Osteoblast (primary cell): ENCODE measurements at places on chromosomes 1 and 21.

DNA sequence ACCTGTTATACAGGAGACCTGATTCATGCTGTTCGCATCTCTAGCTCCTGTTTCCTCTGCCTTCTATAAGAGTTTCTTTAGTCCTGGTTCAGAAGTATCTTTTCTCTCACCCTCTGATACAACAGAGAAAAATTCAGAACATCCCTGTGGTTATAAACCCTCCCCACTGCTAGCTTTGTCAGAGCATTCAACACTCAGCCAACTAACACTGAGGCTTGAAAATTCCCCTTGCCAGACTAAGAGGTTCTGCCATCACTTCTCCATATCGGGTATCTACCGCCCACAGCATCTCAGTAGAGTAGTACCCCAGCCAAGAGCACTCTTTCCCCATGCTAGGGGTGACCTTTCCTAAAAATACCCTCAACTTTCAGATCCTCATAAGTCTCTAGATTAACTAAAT is 19.6 kb upstream of the PIK3R3 start:
- DNase-seq: no peak

GRCh38 chr21:45148316-45148990 is 74.1 kb downstream of the ADARB1 start:
- DNase-seq: no peak

DNA sequence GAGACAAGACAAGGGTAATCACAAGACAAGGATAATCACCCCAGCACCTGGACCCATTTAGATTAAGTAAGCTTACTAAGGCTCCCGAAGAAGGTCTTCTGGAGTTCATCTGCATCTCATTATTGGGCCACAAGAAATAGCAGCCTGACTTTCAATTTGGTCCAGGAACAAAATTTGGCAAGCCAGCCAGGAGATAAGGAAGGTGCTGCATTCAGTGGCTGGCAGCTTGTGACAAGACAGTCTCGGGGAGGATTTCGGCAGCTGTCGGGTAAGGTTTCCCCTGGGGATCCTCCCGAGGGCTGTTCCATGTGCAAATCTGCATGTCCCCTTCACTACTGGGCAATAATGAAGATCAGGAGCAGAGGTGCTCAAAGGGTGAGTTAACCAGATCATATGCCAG is 195.2 kb downstream of the FCRL5 start:
- DNase-seq: no peak

DNA sequence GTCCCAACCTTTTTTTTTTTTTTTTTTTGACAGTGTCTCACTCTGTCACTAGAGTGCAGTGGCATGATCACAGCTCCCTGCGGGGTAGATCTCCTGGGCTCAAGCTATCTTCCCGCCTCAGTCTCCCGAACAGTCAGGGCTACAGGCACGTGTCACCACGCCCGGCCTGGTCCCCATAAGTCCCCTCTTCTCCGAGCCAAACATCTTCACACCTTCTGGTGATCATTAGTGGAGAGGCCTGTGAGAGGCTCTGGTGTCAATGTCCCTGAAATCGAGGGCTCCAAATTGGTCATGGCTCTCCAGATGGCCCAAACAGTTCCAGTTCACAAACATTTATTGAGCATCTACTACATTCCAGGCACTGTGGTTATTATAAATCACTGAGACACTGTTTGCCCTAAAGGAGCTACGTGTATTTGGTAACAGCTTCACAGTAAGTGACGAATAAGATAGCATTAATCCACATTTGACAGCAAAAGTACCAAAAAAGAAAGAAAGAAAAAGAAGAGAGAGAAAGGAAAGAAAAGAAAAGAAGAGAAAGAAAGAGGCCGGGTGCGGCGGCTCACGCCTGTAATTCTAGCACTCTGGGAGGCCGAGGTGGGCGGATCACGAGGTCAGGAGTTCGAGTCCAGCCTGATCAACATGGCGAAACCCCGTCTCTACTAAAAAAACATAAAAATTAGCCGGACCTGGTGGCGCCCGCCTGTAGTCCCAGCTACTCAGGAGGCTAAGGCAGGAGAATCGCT is 867 bp upstream of the TIMM17A start:
- no peak for DNase-seq

GRCh38 chr1:87333692-87334347 is 5.1 kb downstream of the LMO4 start:
- peak; percentile 27 for DNase-seq

GRCh38 chr1:181416268-181416860 is 67.0 kb upstream of the CACNA1E start:
- no peak for DNase-seq

DNA sequence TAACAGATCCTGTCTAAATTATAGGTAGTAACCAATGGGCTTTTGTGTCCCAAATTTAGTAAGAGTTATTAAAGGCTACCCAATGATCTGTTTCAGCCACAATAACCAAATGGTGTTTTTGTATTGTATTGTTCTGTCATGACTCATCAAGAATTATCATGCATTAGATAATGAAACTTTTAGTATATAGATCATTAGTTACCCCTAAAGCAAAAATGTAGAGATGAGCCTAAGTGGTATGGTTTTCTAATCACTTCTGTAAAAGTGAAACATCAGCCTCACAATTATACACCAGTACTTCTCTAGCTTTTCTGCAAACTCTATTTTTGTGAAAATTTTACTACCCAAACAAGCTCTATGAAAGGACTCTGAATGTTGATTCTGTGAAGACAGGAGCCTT is 71.4 kb downstream of the LRRC7 start:
- no peak for DNase-seq

DNA sequence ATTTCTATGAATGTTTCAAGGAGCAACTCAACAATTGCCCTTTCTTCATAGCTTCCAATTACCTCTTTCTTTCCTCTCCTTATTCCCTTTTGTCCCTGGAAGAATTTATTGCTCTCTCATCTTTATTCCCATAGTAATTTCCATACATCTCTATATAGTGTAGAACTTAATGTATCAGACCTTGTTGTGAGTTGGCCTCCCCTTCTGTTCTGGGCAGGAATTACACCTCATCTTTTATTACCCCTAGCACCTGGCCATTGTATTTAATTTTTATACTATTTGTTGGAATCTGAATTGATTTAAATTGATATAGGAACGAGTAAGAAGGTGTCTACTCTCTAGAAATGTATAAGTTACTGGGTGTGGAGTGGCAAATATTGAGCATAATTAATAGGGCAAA is 114.5 kb downstream of the CACHD1 start:
- no peak for DNase-seq

GRCh38 chr1:53553734-53554509 is 94.7 kb downstream of the DMRTB1 start:
- DNase-seq: no peak

GRCh38 chr1:39426346-39426745 is 65.1 kb upstream of the BMP8A start:
- DNase-seq: no peak

GRCh38 chr1:199403531-199404116 is 623.9 kb upstream of the NR5A2 start:
- DNase-seq: no peak

- no peak for DNase-seq
Measured at GRCh38 chr1:152050886-152051675, 14.3 kb upstream of the S100A11 start.

GRCh38 chr1:37031429-37031828 is 2.9 kb downstream of the GRIK3 start:
- peak; percentile 57 for DNase-seq

- DNase-seq: no peak
Measured at GRCh38 chr21:18430341-18430740, 26.8 kb upstream of the TMPRSS15 start.

DNA sequence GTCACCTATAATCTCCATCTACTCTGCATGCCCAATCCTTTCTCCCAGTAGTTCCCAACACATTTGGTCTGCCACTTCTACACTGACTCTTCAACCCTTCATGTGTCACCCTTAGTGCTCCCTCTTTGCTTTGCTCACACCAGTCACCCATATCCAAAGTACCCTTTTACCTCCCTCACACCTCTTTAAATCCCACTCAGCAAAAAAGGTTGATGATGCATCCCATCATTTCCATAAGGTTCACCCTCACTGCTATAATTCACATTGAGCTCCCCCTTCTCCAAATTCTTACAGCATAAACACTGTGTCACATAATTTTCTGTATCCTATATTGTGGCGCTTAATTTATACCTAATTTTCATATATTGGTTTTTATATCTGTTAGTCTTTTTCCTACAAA is 83.8 kb upstream of the ATP1B1 start:
- DNase-seq: no peak

GRCh38 chr1:157734321-157734720 is 33.8 kb upstream of the FCRL3 start:
- DNase-seq: no peak

DNA sequence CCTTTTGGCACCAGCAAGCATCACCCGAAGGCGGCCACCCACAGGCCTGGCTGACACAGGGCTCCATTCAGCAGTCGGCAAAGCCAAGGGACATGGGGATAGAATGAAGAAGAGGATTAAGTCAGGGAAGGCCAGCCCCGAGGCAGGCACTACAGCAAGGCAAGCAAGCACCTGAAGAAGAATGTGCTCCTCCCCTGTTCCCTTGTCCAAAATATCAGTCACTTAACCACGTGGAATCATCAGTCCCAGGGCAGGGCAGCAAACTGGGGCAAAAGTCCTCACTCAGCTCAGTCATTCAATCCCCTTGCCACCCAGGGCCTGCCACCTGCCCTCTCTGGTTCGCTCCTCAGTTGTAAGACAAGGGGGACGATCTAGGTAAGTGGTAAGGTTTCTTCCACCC is 9.3 kb downstream of the KANK4 start:
- DNase-seq: no peak

DNA sequence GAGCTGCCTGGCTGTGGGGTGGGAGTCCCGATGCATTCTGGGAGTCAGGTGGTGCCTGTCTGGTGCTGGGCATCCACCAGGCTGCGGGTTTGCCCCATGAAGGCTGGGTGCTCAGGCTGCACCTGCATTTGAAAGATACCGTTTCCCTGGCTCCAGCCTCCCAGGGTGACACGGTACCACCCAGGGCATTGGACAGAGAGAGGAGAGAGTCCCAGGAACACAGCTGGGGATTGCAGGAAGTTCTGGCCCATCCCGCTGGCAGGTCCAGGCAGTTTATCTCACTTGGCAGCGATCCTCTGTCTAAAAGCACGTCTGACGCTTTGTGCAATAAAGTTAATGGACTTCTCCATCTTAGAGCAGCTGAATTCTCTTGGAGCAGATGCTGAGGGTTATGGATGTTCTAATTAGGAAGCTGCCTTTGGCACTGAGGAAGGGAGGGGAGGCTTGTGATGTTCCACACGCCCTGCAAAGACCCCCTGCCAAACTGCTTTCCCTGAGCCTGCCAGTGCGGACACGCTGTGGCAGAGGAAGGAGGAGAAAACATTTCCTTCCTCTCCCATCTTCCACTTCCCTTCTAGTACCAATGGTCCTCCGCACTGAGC is 246.9 kb downstream of the GRIK3 start:
- DNase-seq: no peak

- DNase-seq: no peak
Measured at GRCh38 chr21:15732290-15732995, 2.7 kb downstream of the USP25 start.

GRCh38 chr1:236172041-236172579 is 29.8 kb downstream of the GPR137B start:
- DNase-seq: peak; percentile 73

GRCh38 chr1:166511761-166512160 is 327.5 kb upstream of the POGK start:
- DNase-seq: no peak

GRCh38 chr1:55216096-55216495 is 932 bp upstream of the USP24 start:
- DNase-seq: no peak

DNA sequence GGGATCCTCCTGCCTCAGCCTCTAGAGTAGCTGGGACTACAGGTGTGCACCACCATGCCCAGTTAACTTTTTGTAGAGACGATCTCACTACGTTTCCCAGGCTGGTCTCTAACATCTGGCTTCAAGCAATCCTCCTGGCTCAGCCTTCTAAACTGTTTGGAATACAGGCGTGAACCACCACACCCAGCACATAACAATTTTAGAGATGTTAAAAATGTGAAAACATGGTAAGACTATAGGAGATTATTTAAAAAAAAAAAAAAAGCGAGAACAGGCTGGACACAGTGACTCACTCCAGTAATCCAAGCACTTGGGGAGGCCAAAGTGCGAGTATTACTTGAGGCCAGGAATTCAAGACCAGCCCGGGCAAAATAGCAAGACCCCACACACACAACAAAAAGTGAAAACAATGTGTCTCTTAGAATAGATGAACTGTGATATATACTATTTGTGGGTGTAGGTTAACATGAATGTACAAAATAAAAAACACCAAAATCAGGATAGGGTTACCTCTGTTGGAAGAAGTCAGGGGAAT is 19.6 kb downstream of the CCDC18 start:
- DNase-seq: no peak

- DNase-seq: no peak
Measured at GRCh38 chr1:192003295-192004077, 154.8 kb upstream of the RGS18 start.

- no peak for DNase-seq
Measured at GRCh38 chr1:159866905-159867663, 4.6 kb upstream of the VSIG8 start.

- DNase-seq: peak; percentile 90
Measured at GRCh38 chr1:203126151-203126865, 1.2 kb upstream of the ADORA1 start.

DNA sequence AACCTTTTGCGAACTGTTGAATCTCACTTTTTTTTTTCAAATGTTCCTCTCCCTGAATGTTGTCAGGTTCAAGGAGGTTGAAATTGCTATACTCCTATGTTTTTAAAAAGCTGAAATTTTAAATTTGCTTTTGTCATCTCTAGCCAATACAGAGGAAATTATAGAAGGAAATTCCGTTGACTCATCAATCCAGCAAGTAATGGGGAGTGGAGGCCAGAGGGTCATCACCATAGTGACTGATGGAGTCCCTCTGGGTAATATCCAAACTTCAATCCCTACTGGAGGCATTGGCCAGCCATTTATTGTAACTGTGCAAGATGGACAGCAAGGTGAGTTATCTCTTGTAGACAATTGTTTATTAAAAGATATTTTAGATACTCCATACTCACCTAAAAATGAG is 36.3 kb downstream of the GABPB2 start:
- DNase-seq: peak; percentile 81

- DNase-seq: peak; percentile 50
Measured at GRCh38 chr1:17167041-17167785, 37.7 kb upstream of the PADI1 start.

- DNase-seq: no peak
Measured at GRCh38 chr21:25931765-25932164, 197.0 kb downstream of the GABPA start.

DNA sequence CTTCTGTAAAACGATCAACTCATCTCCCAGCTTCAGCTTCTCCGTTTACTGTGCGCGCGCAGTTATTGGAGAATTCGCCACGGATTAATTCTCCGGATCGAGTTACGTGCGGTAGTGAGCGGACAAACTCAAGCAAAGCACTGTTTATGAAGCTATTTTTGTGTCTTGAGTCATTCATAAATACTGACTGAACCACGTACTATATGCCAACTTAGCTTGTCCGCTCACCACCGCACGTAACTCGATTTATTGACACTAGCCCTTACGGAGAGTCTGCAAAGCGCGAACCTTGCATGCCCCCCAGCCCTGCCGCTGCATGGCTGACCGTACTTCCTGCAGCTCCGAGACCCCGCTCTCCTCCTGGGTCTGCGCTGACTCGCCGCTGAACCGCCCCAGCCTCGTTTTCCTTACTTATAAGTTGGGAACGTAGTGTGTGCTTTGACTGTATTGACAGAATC is 773 bp downstream of the CHD1L start:
- DNase-seq: no peak
